DMS 273 treated with DMSO at 0.1 percent for 48 hours (cell line): ENCODE measurements at places on chromosomes 5 and 9.

GRCh38 chr9:133225171-133226011, 16.3 kb upstream of the OBP2B start:
- DNase-seq, result no peak

DNA sequence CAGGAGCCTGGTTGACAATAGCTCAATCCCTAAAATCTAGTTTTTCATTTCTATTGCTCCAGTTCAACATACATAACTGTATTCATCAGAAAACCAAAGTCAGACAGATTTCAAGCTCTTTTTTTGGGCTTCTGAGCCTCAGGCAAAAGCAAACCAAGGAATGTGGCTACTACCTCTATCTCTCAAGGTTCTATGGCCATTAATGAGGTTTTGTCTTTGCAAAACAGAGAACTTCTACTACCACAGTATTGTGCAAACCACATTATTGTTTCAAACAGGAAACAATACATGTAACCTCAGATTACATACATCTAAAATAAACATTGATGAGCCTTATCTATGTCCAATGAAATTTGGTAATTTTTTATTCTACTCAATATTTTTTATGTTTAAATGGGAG, 35.5 kb upstream of the FTMT start:
- DNase-seq, result no peak

DNA sequence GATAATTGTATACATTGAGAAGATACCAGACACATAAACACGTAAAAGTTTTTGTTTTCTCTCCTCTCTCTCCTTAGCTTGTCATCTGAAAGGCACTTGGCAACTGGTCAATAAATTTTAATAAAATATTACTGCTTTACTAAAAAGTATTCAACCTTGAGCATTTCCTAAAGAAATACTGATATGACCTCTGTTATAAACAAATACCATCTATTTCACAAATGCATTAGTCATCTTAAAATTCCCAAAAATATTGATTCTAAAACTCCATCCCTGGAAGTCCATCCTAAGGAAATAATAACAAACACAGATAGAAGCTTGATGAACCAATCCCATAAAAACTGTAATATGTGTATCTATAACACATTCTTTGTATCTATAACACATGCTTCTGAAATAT, 483.2 kb downstream of the TLR4 start:
- no peak for DNase-seq

DNA sequence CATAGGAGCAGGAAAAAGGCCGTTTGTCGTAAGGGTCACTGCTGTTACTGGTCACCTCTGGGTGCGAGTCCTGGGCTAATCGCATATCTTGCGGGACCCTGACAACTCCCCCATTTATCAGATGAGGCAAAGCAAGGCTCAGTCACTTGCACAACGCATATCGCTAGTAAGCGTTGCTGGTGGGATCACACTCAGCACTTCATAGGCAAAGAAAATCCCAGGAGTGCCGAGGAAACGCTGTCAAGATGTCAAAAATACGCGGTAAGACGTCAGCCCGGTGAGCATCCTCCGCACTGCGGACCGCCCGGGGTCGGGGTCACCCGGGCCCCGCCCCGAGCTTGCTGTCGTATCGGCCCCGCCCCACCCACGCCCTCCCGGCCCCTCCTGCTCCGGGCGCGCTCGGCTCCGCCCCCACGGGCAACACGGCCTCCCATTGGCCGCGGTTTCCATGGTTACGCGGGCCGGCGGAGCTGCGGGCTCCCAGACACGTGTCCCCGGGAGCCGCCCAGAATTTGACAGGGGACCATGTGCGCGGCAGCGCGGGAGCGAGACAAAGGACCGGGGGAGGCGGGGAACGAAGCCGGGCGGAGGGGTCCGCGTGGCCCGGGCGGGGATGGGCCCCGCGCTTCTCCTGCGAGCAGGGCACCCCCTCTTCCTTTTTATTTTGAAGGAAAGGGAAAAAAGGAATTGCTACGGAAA, 80.2 kb upstream of the IER5L start:
- DNase-seq, result peak; percentile 64

GRCh38 chr9:126334721-126335621, 8.3 kb downstream of the MVB12B start:
- no peak for DNase-seq

GRCh38 chr5:42798284-42799240, 13.1 kb downstream of the SELENOP start:
- DNase-seq, result no peak

GRCh38 chr5:175718401-175719108, 60.7 kb downstream of the HRH2 start:
- no peak for DNase-seq

GRCh38 chr9:77731008-77731698, 83.0 kb upstream of the GNA14 start:
- DNase-seq, result no peak

DNA sequence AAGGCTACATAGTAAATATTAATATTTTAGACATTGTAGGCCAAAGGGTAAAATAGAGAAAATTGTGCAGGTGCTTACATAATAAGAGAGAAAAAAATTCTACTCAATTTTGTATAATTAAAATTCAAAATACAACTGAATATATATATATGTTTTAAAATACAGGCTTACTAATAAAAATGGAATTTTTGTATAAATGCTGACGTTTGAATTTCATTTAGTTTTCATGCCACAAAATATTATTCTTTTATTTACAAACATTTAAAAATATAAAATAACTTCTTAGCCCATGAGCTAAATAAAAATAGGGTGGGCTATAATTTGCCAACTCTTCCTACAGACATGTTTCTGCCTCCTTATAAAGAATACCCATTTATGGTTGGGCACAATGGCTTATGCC, 328.6 kb downstream of the TRPM3 start:
- DNase-seq, result no peak

DNA sequence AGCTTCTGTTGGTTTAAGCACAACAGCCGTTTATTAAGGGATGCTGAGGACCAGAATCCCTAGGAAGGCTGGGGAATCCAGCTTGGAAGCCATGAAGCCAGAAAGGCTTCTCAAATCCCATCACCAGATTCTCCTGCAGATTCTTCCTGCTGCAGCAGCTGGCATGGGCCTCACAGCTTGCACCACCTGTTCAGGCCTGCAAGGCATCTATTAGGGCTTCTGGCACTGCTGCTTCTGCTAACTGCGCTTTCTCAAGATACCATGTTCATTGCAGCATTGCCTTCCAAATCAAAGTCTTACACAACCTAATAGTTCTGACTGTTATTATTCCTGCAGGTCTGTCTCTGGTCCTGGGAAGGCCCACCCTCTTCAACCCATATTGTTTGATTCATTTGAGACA, 51.2 kb upstream of the ZNF366 start:
- DNase-seq, result peak; percentile 49

GRCh38 chr5:140259500-140259899, 43.4 kb downstream of the PFDN1 start:
- no peak for DNase-seq

- no peak for DNase-seq
Measured at GRCh38 chr9:14932231-14932630, 22.0 kb upstream of the FREM1 start.

DNA sequence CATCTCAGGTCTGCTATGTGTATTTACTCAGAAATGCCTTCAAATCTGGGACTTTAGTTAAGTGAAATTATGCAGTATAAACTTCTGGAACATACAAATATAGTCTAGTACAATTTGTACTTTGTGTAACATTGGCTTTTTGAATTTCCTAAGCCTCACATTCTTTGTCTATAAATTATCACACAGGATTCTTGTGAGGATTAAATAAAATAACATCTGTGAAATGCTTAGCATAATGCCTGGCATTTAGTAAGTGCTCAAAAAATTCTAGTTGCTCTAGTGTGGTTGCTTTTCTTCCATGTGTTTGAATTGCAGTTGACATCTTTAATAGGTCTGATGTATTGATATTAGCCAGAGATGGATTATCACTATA, 2.6 kb downstream of the HMMR start:
- no peak for DNase-seq

DNA sequence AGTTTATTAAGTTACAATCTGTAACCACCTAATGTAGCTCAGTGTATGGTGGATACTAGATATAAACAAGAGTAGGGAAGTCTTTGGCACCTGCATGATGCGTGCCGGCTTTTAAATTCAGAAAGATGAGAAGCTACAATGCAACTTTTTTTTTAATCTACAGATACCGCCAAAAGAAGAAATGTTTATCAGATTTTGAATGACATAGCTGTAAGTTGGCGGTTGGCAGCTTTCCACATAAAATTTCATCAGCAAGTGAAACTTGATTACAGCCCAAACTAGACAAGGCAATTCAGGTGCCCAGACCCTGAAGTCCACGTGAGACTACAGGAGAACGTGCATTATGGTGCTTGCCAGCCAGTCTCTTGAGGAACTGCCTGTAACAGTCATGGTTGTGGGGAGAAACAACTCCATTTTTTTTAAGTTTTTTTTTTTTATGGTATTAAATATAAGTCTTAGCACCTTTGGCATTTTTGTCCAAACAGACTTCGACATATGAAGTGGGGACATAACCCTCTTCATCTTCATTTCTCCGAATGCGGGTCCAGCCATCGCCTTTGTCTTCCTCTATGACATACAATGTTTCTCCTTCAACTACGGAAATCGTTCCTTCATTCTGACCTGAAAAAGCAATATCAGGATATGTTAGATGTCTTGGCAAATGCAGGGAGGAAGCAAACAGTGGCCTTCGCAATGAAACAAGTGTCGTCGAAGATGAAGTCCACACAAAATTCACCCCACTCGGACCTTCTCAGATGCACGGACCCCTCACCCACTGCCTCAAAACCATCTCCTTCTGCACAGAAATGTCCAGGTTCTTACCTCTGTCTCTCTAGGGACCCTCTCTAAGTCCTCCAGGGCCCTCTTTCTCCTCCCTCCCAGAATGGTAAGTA, 60.4 kb downstream of the USP20 start:
- no peak for DNase-seq

- no peak for DNase-seq
Measured at GRCh38 chr9:89437772-89438171, 60.1 kb downstream of the SEMA4D start.

- no peak for DNase-seq
Measured at GRCh38 chr5:65262096-65262495, 219.6 kb downstream of the ADAMTS6 start.

DNA sequence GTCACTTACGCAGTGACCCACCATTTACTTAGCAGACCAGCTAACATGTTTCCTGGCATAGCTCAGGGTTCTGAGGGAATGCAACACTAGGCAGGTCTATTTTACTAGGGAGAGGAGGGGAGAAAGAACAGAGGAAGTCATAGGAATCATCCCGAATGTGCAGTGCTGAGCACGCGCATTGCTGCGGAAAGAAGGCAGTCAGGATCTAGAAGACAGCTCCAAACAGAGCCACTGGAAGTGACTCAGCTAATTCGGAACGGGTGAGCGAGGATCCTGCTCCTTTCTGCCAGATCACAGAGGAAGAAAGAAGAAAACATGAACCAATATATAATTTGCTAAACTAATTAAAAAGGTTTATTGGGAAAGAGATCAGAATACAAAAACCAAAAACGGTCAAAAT, 339.8 kb downstream of the EFNA5 start:
- DNase-seq, result no peak

- no peak for DNase-seq
Measured at GRCh38 chr9:89254773-89255125, 56.2 kb upstream of the CKS2 start.

DNA sequence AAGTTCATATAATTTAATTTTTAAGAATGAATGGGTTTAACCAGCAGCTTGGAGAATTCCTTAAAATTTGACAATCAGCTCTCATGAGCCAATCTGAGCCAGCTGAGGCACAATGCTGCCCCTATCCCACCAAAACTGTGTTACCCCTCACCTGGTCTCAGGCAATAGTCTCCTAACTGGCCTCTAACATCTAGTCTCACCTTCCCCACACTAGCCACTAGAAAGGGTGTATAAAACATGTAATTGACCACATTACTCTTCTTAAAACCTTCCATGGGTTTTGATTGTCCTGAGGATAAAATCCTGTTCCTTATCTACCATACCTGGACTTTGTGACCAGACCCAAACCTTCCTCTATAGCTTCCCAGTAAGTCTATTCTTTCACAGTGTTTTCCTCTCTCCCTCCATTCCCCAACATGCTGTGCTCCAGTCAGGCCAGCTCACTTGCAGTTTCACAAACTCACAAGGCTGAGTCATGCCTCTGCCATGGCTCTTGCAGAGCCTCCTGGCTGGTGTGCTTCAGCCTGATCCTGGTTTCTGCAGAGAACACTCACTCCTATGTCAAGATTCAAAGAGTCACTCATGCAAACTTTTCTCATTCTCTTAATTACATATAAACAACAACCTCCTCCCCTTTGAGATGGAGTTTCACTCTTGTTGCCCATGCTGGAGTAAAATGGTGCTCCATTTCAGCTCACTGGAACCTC, 16.0 kb upstream of the ZCCHC7 start:
- no peak for DNase-seq

- no peak for DNase-seq
Measured at GRCh38 chr5:63697811-63698210, 264.4 kb downstream of the HTR1A start.

DNA sequence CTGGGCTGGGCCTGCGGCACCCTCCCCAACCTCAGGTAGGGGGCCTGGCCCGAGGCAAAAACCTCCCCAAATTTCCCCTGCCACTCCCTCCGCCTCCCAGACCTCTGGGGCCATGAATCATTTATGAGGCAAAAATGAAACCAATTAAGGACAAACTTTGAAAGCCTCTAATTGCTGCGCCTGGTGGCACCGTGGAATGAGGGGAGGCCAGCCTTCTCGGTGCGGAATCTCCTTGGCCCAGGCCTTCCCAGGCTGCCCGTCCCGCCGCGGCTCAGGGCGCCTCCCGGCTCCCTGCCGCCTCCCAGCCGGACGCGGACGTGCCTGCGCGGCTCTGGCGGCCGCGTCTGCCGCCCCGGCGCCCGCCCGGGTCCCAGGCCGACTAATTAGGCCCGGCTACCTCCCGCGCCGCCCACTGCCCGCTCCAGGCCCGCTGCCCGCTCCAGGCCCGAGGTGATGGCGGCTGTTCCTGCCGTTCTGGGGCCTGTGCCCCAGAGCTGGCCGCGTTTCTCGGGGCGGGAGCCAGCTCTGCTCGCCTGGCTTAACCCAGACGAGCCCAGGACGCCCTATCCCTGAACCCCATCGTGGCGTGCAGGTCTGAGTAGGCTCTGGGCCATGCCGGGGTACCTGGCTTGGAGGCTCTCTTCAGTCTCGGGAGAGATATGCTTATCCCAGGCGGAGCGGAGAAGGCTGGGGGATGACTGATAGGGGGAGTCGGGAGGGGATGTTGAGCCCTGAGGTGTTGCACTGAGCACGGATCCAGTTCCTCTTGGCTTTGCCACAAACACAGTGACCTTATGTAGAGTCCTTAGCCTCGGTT, 20.1 kb downstream of the CXXC5 start:
- DNase-seq, result peak; percentile 73

GRCh38 chr5:63687854-63688516, 274.3 kb downstream of the HTR1A start:
- DNase-seq, result no peak
